ENCODE measurements at places on chromosomes 2 and 18.

DNA sequence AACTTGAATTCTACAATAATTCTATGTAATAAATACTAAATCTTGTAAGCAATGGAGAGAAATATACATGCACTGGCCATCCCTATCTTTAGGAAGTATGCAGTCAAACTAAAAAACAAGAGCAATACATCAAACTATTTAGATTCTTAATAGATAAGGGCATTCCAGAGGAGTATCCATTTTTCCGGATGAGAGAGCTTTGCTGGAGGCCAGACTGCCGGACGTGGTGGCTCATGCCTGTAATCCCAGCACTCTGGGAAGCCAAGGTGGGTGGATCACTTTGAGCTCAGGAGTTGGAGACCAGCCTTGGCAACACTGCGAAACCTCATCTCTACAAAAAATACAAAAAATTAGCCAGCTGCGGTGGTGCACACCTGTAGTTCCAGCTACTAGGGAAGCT lies 60.8 kb downstream of the KIF5C start:
- no peak for DNase-seq

GRCh38 chr2:48205137-48205798 lies 299.0 kb upstream of the FBXO11 start:
- DNase-seq, result no peak

DNA sequence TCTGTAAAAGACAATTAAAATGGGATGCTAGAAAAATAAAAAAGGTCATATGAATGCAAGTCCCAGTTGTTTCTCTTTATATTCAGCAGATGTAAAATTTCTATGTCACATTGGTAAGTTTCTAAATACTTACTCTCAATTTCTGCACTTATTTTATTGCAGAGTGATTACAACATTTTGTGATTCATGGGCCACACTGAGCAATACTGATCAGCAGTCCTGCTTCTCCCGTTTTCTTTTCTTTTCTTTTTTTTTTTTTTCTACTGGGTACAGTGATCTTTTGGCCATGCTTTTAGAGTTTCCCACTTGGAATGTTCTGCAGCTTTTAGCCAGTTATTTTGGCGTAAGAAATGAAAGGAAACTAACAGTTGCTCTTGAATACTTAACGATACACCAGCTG lies 38.8 kb downstream of the LIMS1 start:
- no peak for DNase-seq

DNA sequence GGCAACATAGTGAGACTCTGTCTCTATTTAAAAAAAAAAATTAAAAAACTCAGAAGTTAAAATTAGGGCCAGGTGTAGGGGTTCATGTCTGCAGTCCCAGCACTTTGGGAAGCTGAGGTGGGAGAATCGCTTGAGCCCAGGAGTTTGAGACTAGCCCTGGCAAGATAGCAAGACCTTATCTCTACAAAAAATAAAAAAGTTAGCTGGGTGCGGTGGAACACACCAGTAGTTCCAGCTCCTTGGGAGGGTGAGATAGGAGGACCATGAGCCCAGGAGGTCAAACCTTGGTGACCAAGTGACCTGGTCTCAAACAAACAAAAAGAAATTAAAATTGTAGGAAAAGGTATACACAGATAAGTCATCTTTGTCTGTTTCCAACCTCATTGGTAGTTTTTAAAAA lies 11.3 kb downstream of the TTLL4 start:
- no peak for DNase-seq

DNA sequence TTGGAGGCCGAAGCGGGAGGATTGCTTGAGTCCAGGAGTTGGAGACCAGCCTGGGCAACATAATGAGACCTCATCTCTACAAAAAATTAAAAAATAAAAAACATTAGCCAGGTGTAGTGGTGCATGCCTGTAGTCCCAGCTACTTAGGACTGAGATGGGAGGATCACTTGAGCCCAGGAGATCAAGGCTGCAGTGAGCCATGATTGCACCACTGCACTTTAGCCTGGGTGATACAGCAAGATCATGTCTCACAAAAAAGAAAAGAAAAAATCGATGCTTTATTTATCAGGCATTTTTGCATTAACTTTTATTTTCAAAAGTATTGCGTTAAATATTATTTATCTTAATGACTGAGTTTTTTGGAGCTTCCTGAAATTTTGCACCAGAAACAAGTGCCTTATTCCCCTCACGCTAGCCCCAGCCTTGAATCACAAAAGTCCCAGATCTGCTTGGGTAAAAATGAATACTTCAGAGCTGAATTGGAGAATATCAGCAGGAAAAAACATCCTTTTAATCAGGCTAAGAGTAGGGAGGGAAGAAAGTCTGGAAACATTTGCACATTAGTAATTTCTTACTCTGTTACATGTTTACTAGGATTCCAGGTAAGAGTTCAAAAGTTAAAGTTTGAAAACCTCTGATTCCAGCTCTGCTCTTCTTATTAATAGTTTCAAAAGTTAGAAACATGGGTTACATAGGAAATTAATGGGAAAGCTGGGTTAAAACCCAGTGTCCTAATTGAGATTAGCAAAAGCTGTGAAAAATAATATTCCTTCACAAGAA lies 296.8 kb upstream of the FBXO11 start:
- DNase-seq, result no peak

DNA sequence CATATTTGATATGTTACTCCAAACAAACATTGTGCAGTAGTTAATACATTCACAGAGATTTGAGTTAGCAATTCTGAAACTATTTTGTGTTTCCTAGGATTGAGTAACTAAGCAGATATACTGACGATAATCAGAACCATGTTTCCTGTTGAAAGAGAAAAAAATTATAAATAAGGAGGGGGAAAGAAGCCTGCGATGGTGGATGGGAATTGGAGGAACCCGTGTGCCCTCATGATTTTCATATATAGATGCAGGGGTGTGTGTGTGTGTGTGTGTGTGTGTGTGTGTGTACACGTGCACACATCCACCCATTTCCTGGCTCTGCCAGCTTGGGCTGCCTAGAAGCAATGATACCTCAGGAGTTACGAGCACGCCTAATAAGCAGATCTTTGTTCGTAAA lies 56.9 kb downstream of the LPIN2 start:
- DNase-seq, result no peak
